ENCODE measurements at places on chromosomes 7 and 10. TPM values are rescaled to one million over a fixed set of nuclear protein-coding genes. Genes with fewer than 3 reads are reported as not detected.
A peak's percentile ranks its signal among the peaks of the same experiment; 100 is the strongest.

- DNase-seq: no peak
These were observed 23.1 kb downstream of the ADAMTS14 start for GRCh38 chr10:70695241-70696030.

DNA sequence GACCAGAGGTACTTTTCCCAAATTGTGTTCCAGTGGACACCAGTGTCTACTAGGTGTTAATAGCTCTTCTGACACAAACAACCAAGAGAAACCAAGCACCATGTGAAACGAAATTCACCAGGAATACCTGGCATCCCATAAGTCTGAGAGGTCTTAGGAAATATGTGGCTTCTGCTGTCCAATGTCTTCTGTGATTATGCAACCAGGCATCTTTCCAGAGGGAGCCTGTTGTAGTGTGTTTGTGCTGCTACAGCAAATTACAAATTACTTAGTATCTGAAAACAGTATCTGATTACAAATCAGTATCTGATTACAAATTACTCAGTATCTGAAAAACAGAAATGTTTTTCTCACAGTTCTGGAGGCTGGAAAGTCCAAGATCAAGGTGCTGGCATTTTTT is 133.6 kb upstream of the NPVF start:
- DNase-seq: no peak

DNA sequence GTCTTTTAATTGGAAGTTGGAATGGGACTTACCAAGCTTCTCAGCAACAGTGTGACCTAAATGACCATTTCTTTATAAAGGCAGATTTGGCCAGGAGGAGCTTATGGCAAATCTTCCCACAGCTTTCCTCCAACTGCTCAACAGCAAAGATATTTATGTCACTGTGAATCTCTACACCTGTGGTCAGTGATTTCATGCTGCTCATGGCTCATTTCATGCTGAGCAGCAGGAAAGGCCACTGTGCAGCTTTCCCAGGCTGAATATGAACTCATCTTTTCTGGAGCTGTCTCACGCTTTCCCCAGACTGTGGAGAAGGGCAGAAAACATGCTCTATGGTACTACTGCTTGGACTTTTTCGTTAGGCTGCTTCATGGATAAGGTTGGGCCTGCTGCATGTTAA is 29.8 kb downstream of the CALCR start:
- no peak for DNase-seq

- DNase-seq: no peak
These were observed 9.6 kb upstream of the TRIM56 start for GRCh38 chr7:101075646-101076045.

DNA sequence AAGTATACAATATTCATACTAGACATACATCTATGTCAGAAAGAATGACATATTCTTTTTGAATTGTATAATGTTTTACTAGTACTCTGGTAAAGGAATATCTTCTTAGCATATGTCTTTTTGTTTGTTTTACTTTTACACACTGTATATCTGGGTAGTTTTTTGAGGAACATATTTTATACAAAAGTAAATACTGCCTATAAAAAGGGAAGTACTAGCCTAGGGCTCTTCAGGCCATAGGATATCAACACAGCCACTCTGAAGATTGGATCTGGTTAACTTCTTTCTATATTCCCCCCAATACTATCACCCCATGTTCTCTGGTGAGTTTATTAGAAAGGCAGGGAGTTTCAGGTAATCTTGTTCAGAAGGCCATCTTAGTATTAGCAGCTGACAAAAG is 134.6 kb downstream of the ZNF438 start:
- no peak for DNase-seq

- DNase-seq: no peak
These were observed 112.0 kb downstream of the SNX10 start for GRCh38 chr7:26403640-26404039.

DNA sequence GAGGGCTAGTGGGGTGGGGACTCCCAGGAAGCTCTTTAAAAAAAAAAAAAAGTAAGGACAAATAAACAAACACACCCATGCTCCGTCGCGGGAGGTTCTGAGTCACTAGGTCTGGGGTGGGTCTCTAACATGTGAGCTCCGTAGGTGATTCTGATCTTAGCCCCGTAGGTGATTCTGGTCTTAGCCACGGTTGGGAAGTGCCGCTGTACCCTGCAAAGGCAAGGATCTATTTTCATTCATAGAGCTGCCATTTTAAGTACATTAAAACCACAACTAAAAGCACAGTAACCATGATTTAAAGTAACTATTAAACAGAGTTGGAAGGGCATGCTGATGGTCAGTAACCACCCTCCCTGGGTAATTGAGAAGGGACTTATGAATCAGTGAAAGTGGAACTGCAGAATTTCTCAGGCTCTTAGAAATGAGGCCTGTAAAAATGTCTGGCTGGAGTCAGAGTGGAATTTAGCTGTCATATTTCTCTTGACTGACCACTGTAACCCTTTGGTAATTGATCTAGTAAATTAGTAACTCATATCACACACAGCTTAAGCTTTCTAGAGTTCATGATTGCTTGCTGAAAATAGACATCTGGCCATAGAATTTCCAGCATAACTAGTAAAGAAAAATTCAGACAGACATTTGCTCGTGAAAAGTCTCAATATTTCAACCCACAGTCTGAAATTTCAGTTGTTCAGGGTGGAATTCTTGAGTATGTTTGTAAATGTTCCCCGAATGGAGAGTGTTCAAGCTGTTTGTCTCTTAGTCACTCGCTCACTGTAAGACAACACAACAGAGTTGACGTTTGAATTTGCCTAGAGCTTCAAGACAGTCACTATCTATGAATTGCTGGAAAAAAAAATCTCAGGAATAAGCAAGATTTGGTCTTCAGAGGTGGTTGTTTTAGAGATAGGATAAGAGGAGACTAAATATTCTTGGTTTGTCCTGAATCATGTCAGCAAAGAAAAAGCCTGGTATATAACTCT is 34.2 kb upstream of the TCF7L2 start:
- DNase-seq: no peak

DNA sequence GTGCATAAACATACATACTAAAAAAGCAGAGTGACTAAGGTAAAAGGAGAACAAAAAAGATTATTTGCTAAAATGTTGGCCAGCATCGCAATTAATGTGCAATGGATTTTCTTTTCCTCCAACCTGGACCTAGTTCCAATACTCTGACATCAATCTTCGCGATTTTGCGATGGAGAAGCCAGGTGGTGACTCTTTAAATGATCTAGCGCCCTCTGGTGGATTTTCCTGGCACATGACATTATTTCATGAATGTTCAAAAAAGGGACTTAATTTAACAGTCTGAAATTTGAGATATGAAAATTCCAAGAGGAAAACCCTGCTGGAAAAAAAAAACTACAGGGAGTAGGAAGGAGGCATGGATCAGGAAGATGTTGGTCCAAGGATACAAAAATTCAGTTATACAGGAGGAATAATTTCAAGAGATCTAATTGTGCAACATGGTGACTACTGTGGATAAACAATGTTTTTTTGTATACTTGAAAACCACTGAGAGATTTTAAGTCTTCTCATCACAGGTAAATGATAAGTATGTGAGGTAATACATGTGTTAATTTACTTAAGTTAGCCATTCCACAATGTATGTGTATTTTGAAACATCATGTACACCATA is 4.3 kb upstream of the KCNMA1 start:
- peak; percentile 72 for DNase-seq

GRCh38 chr10:44907556-44907955 is 3.6 kb upstream of the TMEM72 start:
- no peak for DNase-seq

- DNase-seq: no peak
These were observed 43.6 kb upstream of the DIP2C start for GRCh38 chr10:733086-733485.

GRCh38 chr7:55516409-55516808 is 55.9 kb downstream of the VOPP1 start:
- DNase-seq: no peak

DNA sequence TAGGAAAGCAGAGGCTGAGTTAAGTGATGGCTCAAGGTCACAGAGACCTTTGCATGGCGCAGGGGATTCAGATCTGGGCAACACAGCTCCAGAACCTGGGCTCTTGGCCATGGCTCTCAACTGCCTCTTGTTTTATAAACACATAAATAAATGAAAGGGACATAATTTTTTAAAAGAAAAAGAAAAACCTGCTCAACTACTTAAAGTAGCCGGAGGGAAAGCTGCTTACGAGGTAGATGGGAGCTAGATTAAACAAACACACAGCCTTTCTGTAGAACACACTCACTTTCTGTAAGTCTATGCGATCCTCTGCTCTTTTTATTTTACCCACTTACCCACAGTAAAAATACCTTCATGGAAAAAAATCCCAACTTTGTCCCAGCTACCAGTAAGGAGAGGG is 81.3 kb downstream of the PIP4K2A start:
- DNase-seq: no peak

GRCh38 chr7:43904533-43905208 is 1.7 kb downstream of the URGCP start:
- no peak for DNase-seq

- no peak for DNase-seq
These were observed 11.4 kb upstream of the OAT start for GRCh38 chr10:124430077-124430476.

DNA sequence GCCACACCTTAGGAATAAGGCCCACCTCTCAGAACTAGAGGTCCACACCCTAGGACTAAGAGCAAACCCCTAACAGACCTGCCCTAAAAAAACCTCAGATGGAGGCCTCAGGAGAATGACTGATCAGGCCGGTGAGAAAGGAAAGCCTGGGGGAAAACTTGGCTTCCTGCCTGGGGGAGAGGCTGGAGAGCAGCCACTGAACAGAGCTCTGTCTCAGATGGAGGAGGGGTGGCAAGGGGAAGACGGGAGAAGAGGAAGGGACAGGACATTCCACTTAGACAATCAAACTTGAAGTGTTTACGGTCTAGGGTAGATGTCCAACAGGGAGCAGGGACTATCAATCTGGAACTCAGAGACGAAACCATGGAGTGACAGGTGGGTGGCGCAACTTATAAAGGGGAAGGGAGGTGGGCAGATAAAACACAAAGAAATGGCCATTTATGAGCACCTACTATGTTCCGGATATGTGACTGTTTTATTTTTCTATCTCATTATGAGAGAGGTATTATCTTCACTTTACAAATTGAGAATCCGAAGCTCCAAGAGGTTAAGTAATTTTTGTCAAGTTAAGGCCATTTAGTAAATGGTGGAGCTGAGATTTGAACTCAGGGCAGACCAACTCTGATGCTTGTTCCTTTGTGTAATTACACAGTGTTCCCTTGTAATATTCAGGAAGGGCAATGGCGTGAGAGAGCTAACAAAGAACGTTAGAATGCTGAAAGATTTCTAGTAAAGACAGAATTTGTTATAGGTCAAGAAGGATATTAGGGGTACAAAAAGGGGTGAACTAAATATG is 82.6 kb downstream of the DNMBP start:
- DNase-seq: no peak

- DNase-seq: no peak
These were observed 12.2 kb downstream of the CLRN3 start for GRCh38 chr10:127880557-127880956.

DNA sequence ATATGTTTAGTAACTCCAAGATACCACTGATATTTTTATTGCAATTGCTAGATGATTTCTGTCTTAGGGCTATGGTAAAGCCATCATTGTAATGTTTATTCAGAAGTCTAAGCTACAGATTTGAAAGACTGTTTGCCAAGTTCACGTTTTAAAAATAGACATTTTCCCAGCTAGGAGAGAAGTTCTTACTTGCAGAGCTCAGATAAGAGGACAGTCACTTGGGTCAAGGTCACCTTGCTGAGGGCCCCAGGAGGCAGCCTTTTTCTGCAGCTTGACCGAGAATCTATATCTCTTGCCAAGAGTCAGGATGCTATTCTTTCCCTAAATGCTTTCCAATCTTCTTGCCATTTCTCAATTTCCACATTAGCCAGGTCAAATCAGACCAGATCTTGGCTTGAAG is 1011.2 kb downstream of the KCNMA1 start:
- no peak for DNase-seq

DNA sequence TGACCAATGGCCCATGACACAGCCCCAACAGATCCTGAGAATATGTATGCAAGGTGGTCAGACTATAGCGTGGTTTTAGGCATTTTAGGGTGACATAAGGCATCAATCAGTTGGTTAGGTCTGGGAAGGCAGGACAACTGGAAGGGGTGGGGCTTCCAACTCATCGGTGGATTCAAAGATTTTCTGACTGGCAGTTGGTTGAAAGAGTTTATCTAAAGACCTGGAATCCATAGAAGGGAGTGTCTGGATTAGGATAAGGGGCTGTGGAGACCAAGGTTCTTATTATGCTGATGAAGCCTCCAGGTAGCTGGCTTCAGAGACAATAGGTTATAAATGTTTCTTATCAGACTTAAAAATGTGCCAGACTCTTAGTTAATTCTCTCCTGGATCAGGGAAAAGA is 60.3 kb upstream of the CFAP46 start:
- DNase-seq: no peak

- no peak for DNase-seq
These were observed 8.6 kb upstream of the CCDC7 start for GRCh38 chr10:32437334-32437733.

DNA sequence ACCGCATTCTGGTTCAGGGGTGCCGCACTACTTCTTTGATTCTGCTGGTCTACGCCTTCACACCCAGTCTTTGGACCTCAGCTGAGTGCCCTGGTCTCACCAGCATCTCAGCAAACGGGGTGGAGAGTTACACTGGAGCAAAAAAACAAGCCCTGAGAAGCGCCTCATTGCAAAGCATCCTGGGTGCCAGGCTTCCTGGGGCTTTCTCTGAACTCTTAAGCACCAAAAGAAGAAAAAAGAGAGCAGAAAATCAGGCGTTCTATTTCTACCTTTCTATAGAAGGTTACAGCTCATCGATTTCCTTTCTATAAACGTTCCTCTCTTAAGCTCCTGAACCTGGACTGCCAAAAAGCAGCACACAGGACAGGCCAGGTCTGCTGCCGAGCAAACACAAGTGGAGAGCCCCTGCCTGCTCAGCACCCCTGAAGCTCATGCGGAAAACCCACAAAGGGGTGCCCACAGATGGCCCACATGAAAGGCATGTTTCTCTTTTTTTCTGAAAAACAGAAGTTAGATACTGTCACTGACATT is 217.9 kb downstream of the SFMBT2 start:
- no peak for DNase-seq

The EIF5AL1 gene
- polyA plus RNA-seq: 0.26 TPM

The VSTM4 gene
- polyA plus RNA-seq: 0.39 TPM

The MEOX2 gene
- polyA plus RNA-seq: not detected

The RGR gene
- polyA plus RNA-seq: not detected

The NAT16 gene
- polyA plus RNA-seq: 0.64 TPM

The KEL gene
- 0.05 TPM for polyA plus RNA-seq

The FGL2 gene
- not detected for polyA plus RNA-seq

The AFAP1L2 gene
- polyA plus RNA-seq: 0.70 TPM

The PLXDC2 gene
- 2.5 TPM for polyA plus RNA-seq

Measured in SK-N-SH (cell line).